ENCODE measurements at places on chromosomes 5 and 9. TPM values are rescaled to one million over a fixed set of nuclear protein-coding genes. Genes with fewer than 3 reads are reported as not detected.

PCDHGC5 gene
- not detected for total RNA-seq

SLC46A2 gene
- not detected for total RNA-seq

PLEKHG4B gene
- 2.5 TPM for total RNA-seq

- peaks cover 35% of the 10 kb centered on the region for H3K4me1 ChIP-seq
- no peak for DNase-seq
- no peak overlapping the region for H3K4me3 ChIP-seq
- H3K27ac ChIP-seq: peak overlapping the region; percentile 72
- H3K27me3 ChIP-seq: no peaks in the 10 kb centered on the region
Observed at GRCh38 chr9:131657037-131657377, 82.9 kb downstream of the RAPGEF1 start.

DNA sequence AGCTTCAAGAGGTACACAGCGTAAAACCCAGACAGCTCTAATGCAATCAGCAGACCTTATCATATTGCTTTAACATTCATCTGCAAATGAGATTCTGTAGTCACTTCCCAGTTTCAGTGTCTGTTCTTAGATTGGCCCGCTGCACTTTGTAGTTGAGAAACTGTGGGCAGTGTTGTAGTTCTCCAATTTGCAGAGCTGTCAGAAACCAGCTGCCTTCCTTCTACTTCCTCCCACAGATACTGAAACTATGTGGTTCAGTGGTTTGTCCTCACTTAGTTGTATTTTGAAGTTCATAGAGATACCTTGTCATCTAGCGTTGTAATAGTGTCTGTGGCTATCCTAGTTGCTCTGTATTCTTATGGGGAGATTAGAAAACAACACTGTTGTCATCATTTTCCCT lies 39.6 kb upstream of the TRIM36 start:
- DNase-seq: peak; percentile 60
- no peak overlapping the region for H3K4me3 ChIP-seq
- no peak overlapping the region for H3K27ac ChIP-seq

GRCh38 chr5:68067291-68067690 lies 148.3 kb upstream of the PIK3R1 start:
- H3K4me1 ChIP-seq: no peaks in the 10 kb centered on the region
- H3K27ac ChIP-seq: no peak overlapping the region
- no peak overlapping the region for H3K4me3 ChIP-seq
- no peaks in the 10 kb centered on the region for H3K27me3 ChIP-seq
- no peaks in the 10 kb centered on the region for H3K36me3 ChIP-seq
- no peak for DNase-seq

- no peaks in the 10 kb centered on the region for H3K27me3 ChIP-seq
- H3K4me3 ChIP-seq: no peak overlapping the region
- no peaks in the 10 kb centered on the region for H3K36me3 ChIP-seq
- H3K4me1 ChIP-seq: no peaks in the 10 kb centered on the region
- peak overlapping the region; percentile 30 for H3K27ac ChIP-seq
Observed at GRCh38 chr9:130301483-130302286, 36.1 kb downstream of the HMCN2 start.

- no peaks in the 10 kb centered on the region for H3K4me1 ChIP-seq
- DNase-seq: no peak
- no peak overlapping the region for H3K4me3 ChIP-seq
- no peak overlapping the region for H3K27ac ChIP-seq
Observed at GRCh38 chr9:18544456-18544855, 70.5 kb downstream of the ADAMTSL1 start.

- no peak overlapping the region for H3K27ac ChIP-seq
- H3K4me3 ChIP-seq: no peak overlapping the region
- no peaks in the 10 kb centered on the region for H3K36me3 ChIP-seq
- no peaks in the 10 kb centered on the region for H3K4me1 ChIP-seq
- no peaks in the 10 kb centered on the region for H3K27me3 ChIP-seq
Observed at GRCh38 chr5:128825826-128826225, 139.5 kb upstream of the SLC27A6 start.

- H3K27ac ChIP-seq: no peak overlapping the region
- peak; percentile 86 for DNase-seq
- H3K36me3 ChIP-seq: no peaks in the 10 kb centered on the region
Observed at GRCh38 chr9:109903515-109904138, 123.6 kb downstream of the PALM2AKAP2 start.

- peak; percentile 34 for DNase-seq
- H3K4me3 ChIP-seq: peak overlapping the region; percentile 96
- H3K27me3 ChIP-seq: no peaks in the 10 kb centered on the region
- H3K36me3 ChIP-seq: no peaks in the 10 kb centered on the region
- peak overlapping the region; percentile 95 for H3K27ac ChIP-seq
Observed at GRCh38 chr9:71909887-71910649, 925 bp downstream of the ABHD17B start.

DNA sequence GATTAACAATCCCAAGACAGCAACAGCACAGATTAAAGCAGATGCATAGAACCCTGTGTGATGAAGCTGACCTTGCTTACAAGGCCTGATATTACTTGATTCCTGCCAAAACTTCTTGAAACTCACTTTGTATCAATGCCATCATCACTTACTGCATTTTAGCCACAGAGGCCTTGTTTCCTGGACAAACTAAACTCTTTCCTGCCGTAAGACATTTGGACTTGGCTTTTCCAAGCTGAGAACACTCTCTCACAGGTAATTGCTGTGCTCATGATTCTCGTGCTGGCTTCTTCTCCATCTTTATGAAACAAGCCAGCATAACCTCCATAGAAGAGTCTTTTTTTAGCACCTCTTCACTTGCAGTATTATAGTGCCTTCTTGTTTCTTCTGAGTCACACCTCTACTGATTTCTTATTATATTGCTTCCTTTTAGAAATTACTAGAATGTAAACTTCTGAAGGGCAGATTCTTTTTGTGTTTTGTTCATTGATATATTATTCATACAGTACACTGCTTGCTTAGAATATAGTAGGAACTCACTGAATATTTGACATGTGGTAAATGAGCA lies 456.5 kb upstream of the ZNF608 start:
- H3K36me3 ChIP-seq: no peaks in the 10 kb centered on the region
- no peak overlapping the region for H3K27ac ChIP-seq
- H3K27me3 ChIP-seq: no peaks in the 10 kb centered on the region
- no peak for DNase-seq
- no peaks in the 10 kb centered on the region for H3K4me1 ChIP-seq
